ENCODE measurements at places on chromosomes 7 and 10.

DNA sequence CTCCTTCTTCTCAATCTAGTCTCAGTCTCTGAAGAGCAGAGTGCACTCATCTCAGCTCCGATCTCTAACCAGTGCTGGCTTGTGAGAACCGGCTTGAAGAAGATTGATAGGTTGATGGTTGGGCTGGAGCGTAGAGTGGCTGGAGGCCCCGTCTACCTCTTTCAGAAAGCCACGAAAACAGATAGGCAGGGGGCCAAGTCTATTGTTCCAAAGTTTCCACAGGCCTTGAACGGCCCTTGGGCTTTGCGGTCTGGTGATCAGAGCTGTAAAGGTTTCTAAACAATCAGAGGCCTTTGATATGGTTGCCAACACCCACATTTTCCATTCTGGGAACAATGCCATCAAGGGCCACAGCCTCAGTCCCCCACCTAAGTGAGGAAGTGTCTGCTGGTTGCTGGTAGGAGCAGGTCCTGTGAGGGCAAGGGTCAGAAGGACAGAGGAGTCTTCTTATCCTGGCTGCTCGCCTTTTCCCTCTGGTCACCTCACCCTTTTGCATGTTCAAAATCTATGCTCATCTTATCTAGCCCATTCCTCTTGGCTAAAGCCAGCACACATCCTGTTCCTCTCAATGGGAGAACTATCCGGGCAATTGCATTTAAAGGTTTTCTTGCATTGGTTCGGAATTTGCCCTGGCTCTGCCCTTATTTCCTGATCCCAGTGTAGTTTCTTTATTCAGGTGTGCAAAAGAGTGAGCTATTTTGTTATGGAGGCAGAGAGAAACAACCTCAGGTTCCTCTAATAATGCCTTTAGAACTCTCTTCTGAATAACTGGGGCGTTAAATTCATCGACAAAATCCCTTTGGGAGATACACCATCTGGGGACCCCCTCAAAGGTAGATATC is 70.3 kb upstream of the KMT2E start:
- DNase-seq: peak; percentile 67

DNA sequence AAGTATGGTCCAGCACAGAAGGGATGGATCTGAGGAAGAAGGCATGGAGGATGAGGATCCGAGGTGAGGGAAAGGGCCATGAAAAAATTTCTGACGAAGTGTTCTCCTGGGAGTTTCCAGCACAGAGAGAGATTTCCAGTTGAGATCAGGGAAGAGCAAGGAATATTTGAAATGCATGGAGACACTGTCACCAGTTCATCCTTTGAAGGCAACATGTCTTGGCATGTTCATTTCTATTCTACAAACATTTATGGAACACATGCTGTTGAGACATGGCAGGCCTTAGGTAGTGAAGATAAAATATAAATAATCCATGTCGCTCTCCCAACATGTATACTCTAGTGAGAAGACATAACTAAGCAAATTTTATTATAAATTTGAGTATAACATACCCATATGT is 234.0 kb upstream of the TCF7L2 start:
- DNase-seq: no peak

GRCh38 chr7:157975401-157976372 is 611.9 kb downstream of the PTPRN2 start:
- no peak for DNase-seq

DNA sequence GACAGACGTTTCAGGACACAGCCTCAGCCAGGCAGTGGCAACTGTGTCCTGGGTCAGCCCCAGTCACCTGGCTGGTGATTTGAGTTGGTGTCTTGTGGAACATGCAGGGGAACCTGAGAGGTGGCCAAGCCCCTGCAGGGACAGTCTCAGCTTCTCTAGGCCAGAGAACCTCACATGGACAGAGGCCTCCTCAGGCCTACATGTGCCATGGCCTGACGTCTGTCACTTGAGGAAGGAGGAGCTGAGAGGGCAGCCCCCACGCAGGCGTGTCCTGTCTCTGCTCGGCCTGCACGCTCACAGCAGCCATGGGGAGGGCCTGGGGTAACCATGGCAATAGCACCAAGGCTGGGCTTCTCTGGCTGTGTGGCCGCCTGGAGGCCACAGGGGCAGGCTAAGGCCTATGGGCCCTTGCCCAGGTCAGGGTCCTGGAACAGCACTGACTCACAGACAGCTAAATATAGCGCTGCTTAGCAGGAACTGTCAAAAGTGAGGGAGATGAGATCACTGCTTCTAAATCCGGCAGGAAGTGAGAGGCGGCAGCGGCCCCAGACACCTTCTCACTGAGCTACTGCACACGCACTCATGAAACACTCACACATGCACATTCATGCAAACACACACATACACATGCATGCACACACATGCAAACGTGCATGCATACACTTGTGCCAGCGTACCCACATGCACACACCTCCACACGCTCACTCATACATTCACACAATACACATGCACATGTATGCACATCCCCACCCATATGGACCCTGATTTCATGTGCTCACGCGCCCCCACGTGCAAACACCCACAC is 57.0 kb downstream of the YKT6 start:
- DNase-seq: peak; percentile 88

All from GM12864 (cell line).